ENCODE measurements at places on chromosomes 13 and 19. TPM values are rescaled to one million over a fixed set of nuclear protein-coding genes. Genes with fewer than 3 reads are reported as not detected.

TMIGD2 gene
- 0.51 TPM for polyA plus RNA-seq

KIR2DL1 gene
- polyA plus RNA-seq = 0.19 TPM

TTC9B gene
- polyA plus RNA-seq = 0.17 TPM

PSG11 gene
- not detected for polyA plus RNA-seq

DNA sequence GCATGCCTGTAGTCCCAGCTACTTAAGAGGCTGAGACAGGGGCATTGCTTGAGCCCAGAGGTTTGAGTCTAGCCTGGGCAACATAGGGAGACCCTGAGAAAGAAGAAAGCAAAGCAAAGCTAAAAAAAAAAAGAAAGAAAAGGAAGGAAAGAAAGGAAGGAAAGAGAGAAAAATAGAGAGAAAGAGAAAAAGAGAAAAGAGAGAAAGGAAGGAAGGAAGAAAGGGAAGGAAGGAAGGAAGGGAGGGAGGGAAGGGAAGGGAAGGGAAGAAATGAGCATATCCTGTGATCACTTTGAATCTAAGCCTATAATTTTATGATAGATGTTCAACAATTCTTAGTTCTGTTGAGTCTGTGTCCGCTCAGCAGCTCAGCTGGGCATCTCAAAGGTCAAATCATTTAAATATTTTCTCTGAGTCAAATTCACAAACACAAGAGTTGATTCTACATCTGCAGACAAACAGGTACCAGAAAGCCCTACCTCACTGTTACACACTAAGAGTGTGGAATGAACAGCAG lies 70.4 kb downstream of the SUCLA2 start:
- DNase-seq = no peak

GRCh38 chr13:77583581-77583980 lies 48.1 kb downstream of the SCEL start:
- DNase-seq = no peak

DNA sequence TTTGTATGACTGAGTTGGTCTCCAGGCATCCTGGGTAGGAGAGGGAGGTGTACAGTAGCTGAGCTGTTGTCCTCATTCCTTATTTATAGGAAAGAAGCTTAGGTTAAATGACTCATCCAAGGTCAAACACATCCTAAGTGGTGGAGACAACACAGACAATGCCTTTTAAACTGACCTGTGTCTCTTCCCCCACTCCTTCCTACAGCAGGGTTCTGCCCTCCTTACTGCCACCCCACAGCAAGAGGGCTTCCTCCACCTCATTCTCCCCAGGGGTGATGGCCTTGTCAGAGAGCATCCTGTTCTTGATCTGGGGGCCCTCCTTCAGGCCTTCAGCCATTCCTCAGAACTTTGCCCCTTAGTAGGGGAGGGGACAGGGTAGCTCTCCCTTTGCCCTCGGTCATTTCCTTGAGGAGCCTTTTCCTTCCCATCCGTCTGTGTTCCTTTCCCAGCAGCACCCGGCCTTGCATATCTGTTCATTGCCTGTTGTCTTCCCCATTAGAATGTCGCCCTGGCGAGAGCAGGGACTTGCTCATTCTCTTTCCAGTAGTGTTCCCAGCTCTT lies 48.2 kb upstream of the GPI start:
- no peak for DNase-seq

- no peak for DNase-seq
Measured at GRCh38 chr19:15584095-15584494, 30.9 kb upstream of the CYP4F8 start.

GRCh38 chr19:16463991-16464575 lies 7.7 kb downstream of the EPS15L1 start:
- no peak for DNase-seq
